ENCODE measurements at places on chromosomes 11 and 22.

DNA sequence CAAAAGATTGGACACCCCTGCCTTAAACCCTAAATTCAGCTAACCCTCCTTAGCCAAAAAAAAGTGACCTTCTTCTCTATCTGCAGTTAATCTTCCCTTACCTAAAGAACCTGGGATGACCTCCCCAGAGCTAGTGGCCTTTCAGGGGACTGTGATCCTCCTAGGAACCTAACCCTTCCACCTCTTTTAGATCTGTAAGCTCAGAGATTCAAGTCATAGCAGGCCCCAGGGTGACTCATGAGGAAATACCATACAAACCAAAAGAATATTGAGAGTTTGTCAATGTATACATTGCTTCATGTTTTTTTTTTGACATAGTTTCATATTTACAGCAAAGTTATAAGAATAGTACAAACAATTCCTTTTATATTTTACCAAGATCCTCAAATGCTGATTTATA, 38.3 kb upstream of the CXCR5 start:
- DNase-seq, result no peak

- no peak for DNase-seq
These were observed 2154.9 kb downstream of the LRRC4C start for GRCh38 chr11:39304586-39304985.

- no peak for DNase-seq
These were observed 4.6 kb upstream of the CERK start for GRCh38 chr22:46742576-46743221.

- DNase-seq, result no peak
These were observed 162.7 kb downstream of the NTM start for GRCh38 chr11:131533149-131533548.

- no peak for DNase-seq
These were observed 11.7 kb upstream of the MYH9 start for GRCh38 chr22:36399472-36399778.

DNA sequence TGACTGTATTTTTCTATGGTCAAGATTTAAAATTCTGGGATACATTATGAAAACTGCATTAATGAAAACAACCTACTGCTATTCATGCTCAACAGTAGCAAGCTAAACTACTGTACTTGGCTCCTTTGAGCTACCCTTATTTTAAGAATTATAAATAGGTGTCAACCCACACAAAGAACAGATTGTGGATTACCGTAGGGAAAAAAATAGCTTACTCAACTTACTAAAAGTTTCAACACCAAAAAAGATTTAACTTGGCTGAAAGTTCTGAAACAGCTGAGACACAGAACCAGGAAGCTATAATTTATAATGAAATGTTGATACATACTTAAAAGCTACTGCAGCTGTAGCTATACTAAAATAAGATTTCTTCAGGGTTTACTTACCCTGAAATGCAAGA, 10.1 kb downstream of the LIN7C start:
- DNase-seq, result no peak

- DNase-seq, result no peak
These were observed 70.2 kb downstream of the NOX4 start for GRCh38 chr11:89420981-89421380.

DNA sequence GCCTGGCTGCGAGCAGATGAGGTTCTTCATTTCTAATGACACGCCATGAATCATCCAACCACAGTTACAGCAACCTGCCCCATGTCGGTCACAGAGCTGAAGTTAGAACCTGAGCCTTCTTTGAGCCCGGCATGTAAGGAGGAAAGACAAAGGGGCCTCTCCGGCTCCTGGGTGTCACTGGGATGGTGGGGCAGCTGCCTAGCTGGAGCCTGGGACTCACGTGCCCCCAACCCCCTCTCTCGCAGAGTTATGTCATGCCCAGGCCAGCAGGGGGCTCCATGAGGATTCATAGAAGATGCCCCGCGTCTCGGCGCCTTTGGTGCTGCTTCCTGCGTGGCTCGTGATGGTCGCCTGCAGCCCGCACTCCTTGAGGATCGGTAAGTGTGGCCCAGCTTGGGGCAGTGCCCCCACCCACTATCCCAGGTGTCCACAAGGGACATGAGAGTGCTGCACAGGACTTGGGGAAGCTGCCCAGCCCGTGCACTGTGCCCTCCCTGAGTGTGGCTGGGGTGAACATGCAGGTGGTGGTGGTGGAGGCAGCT, 148.5 kb downstream of the GRIK4 start:
- peak; percentile 48 for DNase-seq

- DNase-seq, result no peak
These were observed 1817.7 kb downstream of the LRRC4C start for GRCh38 chr11:39641751-39642150.

DNA sequence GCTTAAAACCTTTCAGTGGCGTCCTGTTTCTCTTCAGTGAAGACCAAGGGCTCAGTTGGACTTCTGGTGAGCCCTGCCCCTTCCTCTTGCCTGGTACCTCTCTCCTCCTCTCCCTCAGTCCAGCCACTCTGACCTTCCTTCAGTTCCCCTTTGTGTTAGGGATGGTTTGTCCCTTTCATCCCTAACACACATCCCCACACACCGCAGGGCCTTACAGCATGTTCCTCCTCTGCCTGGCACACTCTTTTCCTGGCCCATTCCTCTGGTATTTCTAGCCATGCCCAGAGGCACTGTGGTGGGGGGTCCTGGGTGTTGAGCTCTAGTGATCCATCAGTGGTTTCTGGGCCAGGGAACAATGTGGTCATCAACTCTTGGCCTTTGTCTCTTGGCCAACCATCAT, 21.4 kb downstream of the GNAZ start:
- DNase-seq, result no peak

- DNase-seq, result no peak
These were observed 12.0 kb upstream of the MMP13 start for GRCh38 chr11:102967497-102967896.

GRCh38 chr22:43921370-43921769, 2.2 kb upstream of the PNPLA3 start:
- DNase-seq, result peak; percentile 91

GRCh38 chr22:42648368-42649245, 585 bp downstream of the CYB5R3 start:
- peak; percentile 47 for DNase-seq

- no peak for DNase-seq
These were observed 11.7 kb upstream of the GLYATL1 start for GRCh38 chr11:58927393-58928106.
